ENCODE measurements at places on chromosomes 2 and 18. TPM values are rescaled to one million over a fixed set of nuclear protein-coding genes. Genes with fewer than 3 reads are reported as not detected.
A peak's percentile ranks its signal among the peaks of the same experiment; 100 is the strongest.

DNA sequence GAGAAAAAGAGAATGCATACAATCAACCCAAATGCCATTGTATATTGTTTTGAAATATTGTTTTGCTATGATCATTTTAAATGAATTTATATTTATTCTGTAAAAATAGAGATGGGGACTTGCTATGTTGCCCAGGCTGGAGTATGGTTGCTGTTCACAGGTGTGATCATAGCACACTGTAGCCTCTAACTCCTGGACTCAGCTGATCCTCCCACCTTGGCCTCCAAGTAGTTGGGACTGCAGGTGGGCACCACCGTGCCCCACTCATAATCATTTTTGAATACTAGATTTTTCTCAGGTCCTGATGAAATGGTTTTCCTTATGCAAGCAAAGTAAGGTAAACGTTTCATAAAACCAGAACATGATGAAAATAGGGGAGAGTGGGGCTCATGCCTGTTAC is 46.3 kb downstream of the TMEM17 start:
- no peaks in the 10 kb centered on the region for H3K36me3 ChIP-seq
- H3K4me3 ChIP-seq, result no peak overlapping the region
- peaks cover 19% of the 10 kb centered on the region for H3K4me1 ChIP-seq
- no peak for DNase-seq
- no peak overlapping the region for H3K27ac ChIP-seq

- no peaks in the 10 kb centered on the region for H3K4me1 ChIP-seq
- DNase-seq, result no peak
- H3K36me3 ChIP-seq, result peaks cover 9% of the 10 kb centered on the region
- H3K27me3 ChIP-seq, result no peaks in the 10 kb centered on the region
- peak overlapping the region; percentile 47 for H3K27ac ChIP-seq
- no peak overlapping the region for H3K4me3 ChIP-seq
These were observed 35.8 kb downstream of the GREB1 start for GRCh38 chr2:11569636-11570035.

GRCh38 chr2:218799990-218800389 is 18.0 kb downstream of the CYP27A1 start:
- H3K27ac ChIP-seq, result peak overlapping the region; percentile 84
- DNase-seq, result no peak
- no peak overlapping the region for H3K4me3 ChIP-seq
- H3K36me3 ChIP-seq, result peaks cover 7% of the 10 kb centered on the region

DNA sequence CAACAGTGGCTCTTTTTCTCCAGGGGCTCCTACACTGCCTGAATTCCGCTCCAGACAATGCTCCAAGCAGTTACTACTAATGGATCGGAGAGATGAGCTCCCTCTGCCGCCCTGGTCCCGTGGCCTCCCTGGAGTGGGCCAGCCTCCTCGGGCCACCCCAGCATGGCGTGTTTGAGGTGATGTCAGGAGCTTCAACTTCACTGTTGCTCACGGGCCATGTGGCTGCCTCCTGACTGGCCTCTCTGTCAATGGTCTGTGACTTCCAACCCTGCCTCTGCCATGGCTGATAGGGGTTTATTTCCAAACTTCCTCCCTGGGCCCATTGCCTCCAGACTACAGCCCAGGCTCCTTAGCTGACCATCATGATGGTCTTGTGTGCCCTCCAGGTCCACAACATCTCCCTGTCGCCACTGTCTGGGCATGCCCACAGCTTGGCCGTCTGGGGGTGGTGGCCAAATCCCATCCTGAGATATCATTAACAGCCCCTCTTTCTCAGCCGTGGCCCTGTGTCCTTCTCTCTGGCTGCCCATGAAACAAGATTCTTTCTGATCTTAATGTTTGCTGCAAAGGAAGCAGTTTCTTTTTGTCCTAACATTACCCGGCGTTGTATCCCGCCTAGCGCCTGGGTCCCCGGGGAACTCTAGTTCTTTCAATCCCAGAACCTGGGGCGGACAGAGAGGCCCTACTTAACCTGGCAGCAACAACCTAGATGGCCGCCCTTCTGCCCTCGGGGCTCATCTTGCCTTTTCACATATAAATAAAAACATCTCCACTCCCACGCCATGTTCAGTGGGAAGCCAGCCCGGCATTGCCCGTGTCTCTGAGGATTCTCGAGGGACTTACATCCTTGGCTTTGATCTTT is 38.1 kb downstream of the ATOH8 start:
- H3K27me3 ChIP-seq, result peaks cover 49% of the 10 kb centered on the region
- no peak overlapping the region for H3K4me3 ChIP-seq
- H3K36me3 ChIP-seq, result no peaks in the 10 kb centered on the region
- H3K27ac ChIP-seq, result no peak overlapping the region

- no peak for DNase-seq
- H3K27ac ChIP-seq, result no peak overlapping the region
- H3K4me1 ChIP-seq, result peaks cover 5% of the 10 kb centered on the region
- no peaks in the 10 kb centered on the region for H3K36me3 ChIP-seq
- H3K27me3 ChIP-seq, result peaks cover 25% of the 10 kb centered on the region
- no peak overlapping the region for H3K4me3 ChIP-seq
These were observed 24.2 kb downstream of the KCNK3 start for GRCh38 chr2:26716769-26717168.

- no peaks in the 10 kb centered on the region for H3K27me3 ChIP-seq
- no peak overlapping the region for H3K27ac ChIP-seq
These were observed 11.6 kb downstream of the CDKL4 start for GRCh38 chr2:39232141-39232540.

DNA sequence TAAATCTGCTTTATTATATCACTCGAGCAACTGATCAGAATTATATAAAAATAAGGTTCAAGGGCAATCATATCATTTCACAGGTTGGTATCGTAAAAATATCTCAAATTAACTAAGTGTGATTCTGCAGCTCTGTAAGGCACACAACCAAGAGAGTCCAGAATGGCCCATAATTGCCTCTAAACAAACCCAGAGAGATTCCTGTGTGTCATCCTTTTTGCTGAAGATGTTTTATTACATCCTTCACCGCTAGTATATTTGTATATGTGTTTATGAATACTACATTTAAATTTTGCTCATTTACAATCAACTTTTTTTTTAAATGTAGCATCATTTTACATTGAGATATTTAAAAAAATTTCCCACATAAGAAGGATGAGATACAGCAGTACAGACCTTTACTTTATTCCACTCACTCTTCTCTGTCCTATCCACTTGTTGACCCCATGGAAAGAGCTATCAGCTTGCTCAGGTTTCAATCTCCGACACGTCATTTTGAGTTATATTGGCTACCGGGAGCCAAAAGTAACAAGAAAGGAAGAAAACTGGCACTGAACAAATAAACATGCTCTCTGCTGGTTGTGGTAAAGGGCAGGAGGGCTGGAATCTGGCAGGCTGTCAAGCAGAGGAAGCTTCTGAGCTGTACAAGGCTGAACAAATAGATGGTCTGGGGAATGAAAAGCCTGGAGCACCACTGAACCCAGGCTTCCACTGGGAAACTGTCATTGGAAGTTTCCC is 23.1 kb downstream of the PLA2R1 start:
- no peak for DNase-seq
- no peaks in the 10 kb centered on the region for H3K27me3 ChIP-seq
- no peak overlapping the region for H3K4me3 ChIP-seq

DNA sequence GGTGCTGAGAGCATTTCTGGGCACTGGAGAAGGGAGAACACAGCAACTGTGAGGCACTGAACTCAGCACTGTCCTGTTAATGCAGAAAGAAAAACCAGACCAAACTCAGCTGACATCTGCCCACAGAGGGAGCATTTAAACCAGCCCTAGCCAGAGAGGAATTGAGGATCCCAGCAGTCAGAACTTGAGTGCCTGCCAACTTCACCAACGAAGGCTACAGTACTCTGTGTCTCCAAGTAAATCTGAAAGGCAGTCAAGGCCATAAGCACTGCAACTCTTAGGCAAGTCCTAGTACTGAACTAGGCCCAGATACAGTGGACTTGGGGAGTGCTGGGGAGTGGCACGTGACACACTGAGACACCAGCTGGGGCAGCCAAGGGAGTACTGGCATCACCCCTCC is 176.2 kb upstream of the ZC3H15 start:
- no peak for DNase-seq
- no peaks in the 10 kb centered on the region for H3K27me3 ChIP-seq
- no peak overlapping the region for H3K27ac ChIP-seq
- H3K4me3 ChIP-seq, result no peak overlapping the region
- H3K4me1 ChIP-seq, result peaks cover 5% of the 10 kb centered on the region

DNA sequence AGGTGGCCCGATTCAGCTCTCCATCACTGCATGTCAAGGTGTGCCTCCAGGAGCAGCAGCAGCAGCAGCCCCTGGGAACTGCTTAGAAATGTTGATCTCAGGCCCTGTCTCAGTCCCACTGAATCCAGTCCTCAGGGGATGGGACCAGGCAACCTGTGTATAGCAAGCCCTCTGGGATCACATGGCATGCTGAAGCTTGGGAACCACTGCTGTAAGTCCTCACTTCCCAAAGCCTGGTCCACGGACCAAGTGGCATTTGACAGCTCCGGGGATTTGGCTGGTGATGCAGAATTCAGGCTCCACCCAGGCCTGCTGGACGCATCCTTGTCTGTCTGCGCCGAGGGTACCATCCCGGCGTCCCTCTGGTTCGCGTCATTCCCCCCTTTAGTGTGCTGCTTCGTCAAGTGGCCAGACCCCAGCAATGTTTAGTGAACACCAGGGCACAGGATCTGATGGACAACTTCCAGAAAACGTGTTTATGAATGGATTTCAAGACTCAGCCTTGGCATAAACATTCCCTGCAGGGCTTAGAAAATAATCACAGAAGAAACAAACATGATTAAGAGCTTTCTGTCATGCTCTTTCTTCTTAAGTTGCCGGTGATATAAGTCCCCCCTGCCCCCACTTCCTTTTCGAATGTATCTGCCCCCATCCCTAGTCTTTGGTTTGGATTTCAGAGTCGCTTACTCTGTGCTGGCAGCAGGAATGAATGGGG is 234.0 kb downstream of the GBX2 start:
- DNase-seq, result no peak
- no peak overlapping the region for H3K27ac ChIP-seq
- peaks cover 19% of the 10 kb centered on the region for H3K36me3 ChIP-seq
- no peak overlapping the region for H3K4me3 ChIP-seq
- no peaks in the 10 kb centered on the region for H3K27me3 ChIP-seq

DNA sequence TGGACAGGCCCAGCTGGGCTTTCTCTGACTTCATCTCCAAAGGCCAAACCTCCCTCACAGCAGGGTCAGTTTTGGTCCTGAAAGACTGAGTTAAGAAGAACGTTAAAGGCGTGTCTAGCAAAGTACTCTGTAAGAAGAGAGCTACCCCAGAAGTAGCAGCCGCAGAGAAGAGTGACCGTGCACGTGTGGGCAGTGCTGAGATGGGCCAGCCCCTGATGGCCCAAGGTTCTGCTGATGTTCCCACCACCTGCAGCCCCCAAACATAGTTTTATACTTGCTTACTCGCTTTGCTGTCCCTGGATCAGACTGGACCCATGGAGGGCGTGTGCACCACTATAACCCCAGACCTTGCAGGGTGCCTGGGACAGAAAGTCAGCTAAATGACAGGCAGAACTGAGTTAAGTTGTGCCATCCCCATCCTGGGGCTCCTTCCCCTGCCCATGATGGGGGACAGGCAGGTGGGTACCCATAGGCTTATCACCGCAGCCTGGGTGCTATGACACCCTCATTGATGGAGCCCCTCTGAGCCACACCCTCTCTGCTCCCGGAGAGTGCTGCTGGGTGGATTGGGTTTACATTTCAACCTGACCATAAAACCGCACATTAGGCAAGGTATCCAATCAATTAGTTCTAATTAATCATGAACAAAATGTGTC is 367.3 kb upstream of the HS6ST1 start:
- H3K27me3 ChIP-seq, result peaks cover 3% of the 10 kb centered on the region
- H3K4me3 ChIP-seq, result no peak overlapping the region
- peaks cover 9% of the 10 kb centered on the region for H3K4me1 ChIP-seq
- no peaks in the 10 kb centered on the region for H3K36me3 ChIP-seq

DNA sequence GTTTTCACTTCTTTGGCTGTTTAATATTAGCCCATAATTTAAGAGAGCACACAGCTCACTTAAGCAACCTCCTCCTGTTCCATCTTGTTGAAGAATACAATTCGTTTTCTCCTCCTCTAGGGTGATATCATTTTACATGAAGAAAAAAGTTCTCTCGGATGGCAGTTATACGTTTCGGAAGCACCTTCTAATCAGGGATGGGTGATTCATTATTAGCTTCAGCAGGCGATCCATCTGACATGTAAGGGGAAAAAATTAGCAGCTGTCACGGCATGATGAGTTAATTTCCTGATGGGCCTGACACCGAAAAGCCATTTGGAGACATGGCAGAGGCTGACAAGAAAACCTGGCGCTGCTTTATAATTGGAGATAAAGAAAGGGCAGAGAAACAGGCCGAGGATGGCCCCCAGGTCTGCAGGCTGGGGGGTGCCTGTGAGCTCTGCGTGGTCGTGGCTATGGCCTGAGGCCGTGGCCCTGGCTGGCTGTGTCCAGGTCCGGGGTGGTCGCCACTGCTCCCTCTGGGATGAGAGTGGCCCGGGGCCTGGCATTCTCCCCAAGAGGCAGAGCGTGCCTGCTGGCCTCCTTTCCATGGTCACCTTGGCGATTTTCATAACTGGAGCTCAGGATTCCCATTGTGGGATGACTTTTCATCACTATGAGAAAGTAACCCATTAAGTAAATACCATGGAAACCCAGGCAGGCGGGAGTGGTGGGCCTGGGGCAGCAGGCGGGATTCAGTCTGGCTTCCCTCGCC is 140.1 kb downstream of the PTGR3 start:
- H3K4me3 ChIP-seq, result no peak overlapping the region
- H3K36me3 ChIP-seq, result peaks cover under 1% of the 10 kb centered on the region
- DNase-seq, result no peak
- H3K27ac ChIP-seq, result no peak overlapping the region
- peaks cover 15% of the 10 kb centered on the region for H3K4me1 ChIP-seq

DNA sequence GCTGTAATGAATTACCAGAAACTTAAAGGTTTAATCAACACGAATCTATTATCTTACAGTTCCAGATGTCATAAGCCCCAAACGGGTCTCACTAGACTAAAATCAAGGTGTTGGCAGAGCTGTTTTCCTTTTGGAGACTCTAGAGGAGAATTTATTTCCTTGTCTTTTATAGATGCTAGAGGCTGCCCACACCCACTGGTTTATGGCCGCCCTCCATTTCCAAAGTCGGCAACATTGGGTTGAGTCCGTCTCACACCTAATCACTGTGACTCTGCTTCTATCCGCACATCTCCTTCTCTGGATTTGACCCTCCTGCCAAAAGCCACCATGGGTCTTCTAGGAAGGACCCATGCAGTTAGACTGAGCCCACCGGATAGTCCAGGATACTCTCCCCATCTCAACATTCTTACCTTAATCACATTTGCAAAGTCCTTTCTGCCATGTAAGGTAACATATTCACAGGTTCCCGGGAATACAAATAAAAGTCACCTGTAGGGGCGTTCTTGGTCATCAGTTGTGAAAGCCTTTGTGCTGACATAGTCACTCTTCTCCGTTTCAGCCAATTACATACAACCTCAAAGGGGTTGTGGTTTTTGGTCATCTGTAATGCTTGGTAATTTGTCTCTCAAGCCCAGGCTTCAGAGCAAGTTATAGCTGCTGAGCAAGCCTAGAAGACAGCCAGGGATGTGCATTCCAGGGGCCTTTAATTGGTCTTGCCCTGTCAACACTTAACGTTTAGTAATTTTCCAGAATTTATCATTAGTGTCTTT is 179.4 kb downstream of the ANTXR1 start:
- H3K36me3 ChIP-seq, result peaks cover 18% of the 10 kb centered on the region
- no peak overlapping the region for H3K4me3 ChIP-seq
- H3K27ac ChIP-seq, result no peak overlapping the region
- no peaks in the 10 kb centered on the region for H3K4me1 ChIP-seq

The BUB1 gene
- 25.4 TPM for total RNA-seq

The NPHP1 gene
- 14.3 TPM for total RNA-seq

The CPS1 gene
- 4.9 TPM for total RNA-seq

The RBFA gene
- total RNA-seq, result 34.3 TPM

The SETBP1 gene
- total RNA-seq, result 32.2 TPM

The SLC66A3 gene
- total RNA-seq, result 5.0 TPM

The POTEC gene
- not detected for total RNA-seq

The PDE11A gene
- total RNA-seq, result 60.5 TPM

The PROKR1 gene
- total RNA-seq, result 0.12 TPM

The DDX1 gene
- 115 TPM for total RNA-seq

The PIEZO2 gene
- total RNA-seq, result 1.7 TPM
